ENCODE measurements at places on chromosomes 5 and 9.

GRCh38 chr9:112332674-112332976 lies 794 bp downstream of the PTBP3 start:
- peak; percentile 58 for DNase-seq

DNA sequence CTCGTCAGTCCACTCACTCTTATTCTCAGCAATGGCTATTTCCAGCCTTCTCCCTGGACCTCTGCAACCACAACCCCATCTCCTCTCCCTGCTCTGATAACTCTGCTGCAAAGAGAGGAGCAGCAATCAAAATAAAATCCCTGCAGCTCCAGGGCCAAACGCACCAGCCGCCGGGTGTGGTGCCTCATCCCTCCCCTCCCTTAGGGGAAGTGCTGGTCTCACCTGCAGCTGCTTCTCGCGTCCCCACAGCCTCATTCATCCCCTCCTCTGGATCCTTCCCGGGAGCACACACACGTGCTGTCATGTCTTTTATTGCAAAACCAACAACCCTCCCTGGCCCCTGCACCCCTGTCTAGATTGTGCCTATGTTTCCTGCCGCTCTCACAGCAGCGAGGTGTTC lies 77.8 kb downstream of the TENT4A start:
- DNase-seq: no peak

- no peak for DNase-seq
Observed at GRCh38 chr5:56457887-56458812, 225.0 kb upstream of the ANKRD55 start.

DNA sequence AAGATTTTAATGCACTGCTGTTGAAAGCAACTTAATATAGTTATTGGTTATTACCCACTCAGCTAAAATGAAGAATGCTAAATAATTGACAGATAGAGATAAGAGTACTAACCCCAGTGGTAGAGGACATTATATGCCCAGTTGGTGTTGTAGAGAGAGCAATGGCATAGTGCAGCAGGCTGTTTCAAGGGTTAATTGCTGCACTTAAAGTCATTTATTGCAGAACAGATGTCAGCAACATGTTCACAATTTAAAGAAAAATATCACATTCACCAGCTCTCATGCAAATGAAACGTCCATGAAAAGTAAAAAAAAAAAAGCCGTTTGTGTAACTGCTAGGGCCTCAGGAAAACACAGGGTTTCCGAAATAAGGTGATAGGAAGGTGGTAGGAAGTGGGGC lies 254.6 kb downstream of the MTRR start:
- DNase-seq: no peak

DNA sequence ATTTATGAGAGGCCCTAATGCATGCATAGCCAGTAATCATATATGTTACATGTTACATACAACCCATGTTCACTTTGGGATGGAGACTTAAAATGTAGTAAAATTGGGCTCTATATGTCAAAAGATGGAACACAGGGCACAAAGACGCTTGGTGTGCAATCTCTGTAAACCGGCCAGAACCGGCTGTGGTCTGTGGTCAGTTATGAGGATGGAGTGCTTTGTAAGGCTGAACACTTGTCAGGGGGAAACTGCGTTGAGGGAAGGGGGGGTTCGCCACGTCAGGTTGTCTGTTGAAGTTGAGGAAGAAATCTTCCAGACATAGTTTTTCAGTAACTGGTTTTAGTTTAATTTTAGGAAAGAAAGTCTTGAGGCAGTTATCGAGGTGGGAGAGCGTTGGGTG lies 2.7 kb upstream of the CKMT2 start:
- DNase-seq: no peak

DNA sequence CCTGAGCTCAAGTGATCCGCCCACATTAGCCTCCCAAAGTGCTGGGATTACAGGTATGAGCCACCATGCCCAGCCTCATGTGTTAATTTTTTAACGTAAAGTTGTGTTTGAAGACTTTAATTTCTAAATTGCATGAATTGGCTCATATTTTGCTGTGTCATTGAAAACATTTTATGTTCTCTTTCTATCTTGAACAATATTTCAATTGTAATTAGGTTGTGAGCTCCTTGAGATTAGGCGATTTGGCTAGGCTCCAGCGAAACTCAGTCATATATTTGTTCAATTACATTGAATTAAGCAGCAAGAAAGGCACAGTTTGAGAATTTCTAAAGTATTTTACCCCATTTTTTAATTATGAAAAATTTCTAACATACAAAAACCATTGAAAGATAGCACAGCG lies 34.0 kb downstream of the GAPVD1 start:
- no peak for DNase-seq

- DNase-seq: no peak
Observed at GRCh38 chr5:55969956-55970355, 24.8 kb downstream of the IL6ST start.

GRCh38 chr5:150641006-150641570 lies 628 bp downstream of the SYNPO start:
- no peak for DNase-seq

DNA sequence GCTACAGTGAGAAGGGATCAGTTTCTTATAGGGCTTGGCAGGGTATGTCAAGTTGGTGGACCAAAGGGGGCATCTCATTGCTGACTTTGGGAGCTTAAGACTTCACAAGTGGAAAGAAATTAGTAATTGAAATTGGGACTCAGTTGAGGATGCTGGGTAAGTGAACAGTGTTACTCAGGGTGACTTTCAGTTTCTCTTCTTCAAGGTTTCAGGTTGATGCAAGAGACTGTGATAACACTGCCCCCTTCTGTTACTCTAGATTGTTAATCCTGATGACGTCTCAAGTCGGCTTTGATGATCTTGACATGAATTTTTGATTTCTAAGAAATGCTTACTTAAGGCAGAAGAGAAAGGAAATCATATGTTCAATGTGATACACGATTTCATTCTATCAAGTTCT lies 21.3 kb downstream of the KCTD16 start:
- DNase-seq: peak; percentile 1

DNA sequence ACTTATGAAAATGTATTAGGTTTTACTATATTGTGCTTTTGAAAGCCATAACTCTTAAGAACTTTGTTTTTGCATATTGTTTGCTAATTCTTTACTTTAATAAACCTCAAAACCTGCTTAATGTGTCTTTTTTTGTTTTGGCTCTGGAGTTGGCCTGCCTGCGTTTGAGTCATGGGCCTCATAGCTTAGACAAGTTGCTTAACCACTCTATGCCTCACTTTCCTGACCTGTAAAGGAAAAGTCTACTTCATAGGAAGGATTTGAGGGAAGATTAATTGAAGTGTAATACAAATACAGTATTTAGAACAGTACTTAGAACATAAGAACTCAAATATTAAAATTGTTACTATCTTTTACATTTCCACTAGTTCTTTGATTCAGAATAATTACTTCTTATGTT lies 10.3 kb downstream of the SMIM32 start:
- DNase-seq: no peak

GRCh38 chr9:121350993-121351561 lies 19.0 kb downstream of the STOM start:
- no peak for DNase-seq

DNA sequence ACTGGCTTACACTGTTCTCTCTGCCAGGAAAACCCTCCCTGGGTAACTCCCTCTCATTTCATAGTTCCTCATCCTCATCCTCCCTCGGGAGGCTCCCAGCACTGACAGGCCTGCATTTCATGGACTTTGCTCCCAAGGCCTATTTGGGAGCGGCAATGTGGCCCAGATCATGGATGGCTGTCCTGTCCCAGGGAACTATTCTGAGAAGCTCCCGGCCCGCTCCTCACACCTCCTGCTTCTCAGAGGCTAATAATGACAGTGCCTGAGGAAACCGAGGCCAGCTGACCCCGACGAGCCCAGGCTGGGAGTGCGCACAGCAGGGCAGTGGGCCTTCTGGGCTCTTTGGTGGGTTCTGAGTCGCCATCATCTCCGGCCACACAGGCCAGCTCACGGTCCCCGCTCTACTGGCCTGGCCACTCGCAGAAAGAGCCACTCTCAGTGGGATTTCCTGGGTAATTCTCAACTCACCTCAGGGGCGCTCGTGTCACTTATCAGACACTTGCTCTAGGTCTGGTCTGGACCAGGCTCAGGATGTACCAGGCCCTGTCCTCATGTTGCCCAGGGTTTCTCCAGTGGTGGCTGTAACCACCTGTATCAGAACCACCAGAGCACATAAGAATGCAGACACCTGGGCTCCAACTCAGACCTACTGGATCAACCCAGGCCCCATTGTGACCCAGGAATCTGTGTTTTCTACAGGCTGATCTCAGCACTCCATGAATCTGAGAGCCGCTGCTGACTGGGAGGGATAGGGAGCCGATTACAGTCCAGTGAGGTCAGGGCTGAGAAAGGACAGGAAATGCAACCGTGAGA lies 2.0 kb upstream of the DOLPP1 start:
- DNase-seq: no peak

- peak; percentile 1 for DNase-seq
Observed at GRCh38 chr5:61123145-61123544, 39.1 kb downstream of the SMIM15 start.

GRCh38 chr5:74311961-74312360 lies 328.6 kb downstream of the ENC1 start:
- no peak for DNase-seq

DNA sequence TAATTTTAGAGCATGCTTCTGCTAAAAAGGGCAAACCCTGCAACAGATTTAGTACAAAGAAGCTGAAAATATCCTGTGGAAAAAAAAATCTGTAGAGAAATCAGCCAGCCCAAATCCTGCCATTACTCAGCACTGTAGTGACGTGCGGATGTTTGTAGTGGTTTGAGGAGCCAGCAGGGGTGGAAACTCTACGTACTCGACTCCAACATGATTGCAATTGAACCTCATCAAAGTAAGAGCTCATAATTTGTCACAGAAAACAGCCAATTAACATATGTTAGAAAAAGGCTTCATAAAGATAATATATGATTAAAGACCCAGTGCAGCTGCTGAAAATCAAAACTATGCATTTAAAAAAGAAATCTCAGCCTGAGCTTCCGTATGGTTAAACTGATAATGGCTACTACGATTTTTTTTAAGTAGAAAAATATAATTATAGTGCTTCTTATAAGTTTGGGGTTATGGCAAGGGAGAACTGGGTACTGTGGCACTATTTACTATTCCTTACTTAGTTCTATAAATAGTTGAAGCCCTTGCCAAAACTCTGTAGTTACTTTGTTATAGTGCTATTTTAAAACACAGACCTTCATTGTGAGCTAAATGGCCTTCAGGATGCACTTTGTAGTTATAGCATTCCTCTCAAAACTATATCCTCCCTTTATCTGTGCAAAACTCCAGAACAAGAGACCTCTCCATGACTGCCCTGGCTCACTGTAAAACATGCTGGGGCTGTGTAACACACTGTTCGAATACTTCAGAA lies 49.4 kb downstream of the MEF2C start:
- DNase-seq: no peak
